ENCODE measurements at places on chromosomes 7 and 10.

DNA sequence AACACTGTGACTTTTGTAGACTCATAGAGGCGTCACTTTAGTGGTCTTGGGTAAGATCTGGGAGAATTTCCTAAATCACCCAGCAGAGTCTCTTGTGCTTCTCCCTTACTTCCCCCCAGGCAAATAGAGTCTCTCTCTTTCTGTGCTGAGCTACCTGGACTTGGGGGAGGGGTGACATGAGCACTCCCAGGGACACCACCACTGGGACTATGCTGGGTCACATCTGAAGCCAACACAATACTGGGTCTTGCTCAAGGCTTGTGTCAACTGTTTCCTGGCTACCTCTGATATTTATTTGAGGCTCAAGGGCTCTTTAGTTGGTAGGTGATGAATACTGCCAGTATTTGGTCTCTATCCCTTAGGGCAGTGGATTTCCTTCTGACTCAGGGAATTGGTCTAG lies 214.6 kb upstream of the TPK1 start:
- H3K4me1 ChIP-seq: no peaks in the 10 kb centered on the region
- H3K27ac ChIP-seq: no peak overlapping the region
- no peak overlapping the region for H3K4me3 ChIP-seq
- DNase-seq: no peak
- no peaks in the 10 kb centered on the region for H3K36me3 ChIP-seq
- H3K27me3 ChIP-seq: no peaks in the 10 kb centered on the region

- H3K4me3 ChIP-seq: no peak overlapping the region
- H3K4me1 ChIP-seq: no peaks in the 10 kb centered on the region
- H3K27ac ChIP-seq: no peak overlapping the region
Observed at GRCh38 chr7:53351681-53352080, 316.2 kb downstream of the POM121L12 start.

DNA sequence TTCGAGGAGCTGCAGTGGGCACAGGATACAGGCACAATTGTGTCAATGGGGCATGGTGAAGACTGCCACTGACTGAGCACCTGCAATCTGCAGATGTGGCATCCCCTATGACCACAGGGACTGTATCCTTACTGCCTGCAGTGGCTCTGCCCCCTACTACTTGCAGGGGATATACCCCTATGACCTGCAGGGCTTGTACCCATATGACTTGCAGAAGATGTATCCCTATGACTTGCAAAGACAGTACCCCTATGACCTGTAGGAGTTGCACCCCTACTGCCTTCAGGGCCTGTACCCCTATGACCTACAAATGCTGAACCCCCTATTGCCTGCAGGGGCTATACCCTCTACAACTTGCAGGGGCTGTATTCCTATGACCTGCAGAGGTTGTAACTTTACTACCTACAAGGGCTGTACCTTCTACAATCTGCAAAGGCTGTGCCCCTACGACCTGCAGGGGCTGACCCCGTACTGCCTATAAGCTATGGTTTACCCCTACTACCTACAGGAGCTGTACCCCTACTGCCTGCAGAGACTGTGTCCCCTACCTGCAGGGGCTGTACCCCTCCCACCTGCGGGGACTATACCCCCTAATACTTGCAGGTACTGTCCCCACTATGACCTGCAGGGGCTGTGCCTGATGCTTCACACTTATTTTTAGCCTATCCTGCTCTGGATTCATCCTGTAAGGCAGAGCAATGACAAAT lies 65.9 kb upstream of the ADAM12 start:
- H3K4me1 ChIP-seq: no peaks in the 10 kb centered on the region
- H3K36me3 ChIP-seq: no peaks in the 10 kb centered on the region
- H3K27me3 ChIP-seq: no peaks in the 10 kb centered on the region
- no peak overlapping the region for H3K4me3 ChIP-seq
- no peak overlapping the region for H3K27ac ChIP-seq
- DNase-seq: no peak

DNA sequence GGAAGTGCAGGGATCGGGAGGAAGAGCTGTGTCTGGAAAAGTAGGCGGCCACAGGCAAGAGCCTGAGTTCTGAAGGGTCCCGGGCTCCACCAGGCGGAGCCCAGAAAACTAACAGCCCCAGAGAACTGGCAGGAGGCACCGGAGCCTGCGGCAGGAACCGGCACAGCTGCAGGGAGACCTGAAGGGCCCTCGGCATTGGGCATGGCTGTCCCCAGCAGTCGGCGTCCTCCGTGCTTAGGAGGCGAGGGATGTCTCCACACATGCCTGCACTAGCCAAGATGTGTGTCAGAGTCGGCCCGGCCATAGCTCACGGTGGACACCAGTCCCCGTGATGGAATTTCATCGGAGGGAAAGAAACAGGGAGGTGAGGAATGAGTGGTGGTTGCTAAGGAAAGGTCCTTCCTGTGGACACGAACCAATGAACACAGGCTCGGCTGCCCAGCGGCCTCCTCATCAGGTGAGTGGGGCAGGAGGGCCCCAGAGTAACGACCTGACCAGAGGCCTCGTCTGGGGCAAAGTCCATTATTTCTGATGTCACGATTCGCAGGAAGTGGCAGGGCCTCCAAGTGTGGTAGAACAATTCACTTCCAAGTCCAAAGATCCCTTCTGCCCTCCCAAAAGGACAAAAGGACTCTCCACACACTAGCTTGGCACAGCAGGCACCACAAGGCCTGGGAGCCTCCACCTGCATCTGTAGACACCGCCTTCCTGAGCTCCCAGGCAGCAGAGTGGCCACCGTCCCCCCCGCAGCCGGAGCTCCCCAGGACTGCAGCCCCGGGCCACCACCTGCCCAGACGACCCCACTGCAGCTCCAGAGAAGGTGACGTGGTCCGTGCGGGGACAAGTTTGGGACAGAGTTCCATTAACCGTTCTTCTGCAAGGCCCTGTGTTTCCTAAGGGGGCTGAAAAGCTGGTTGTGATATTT lies 444.2 kb downstream of the PTPRN2 start:
- no peak overlapping the region for H3K4me3 ChIP-seq
- peaks cover 1% of the 10 kb centered on the region for H3K36me3 ChIP-seq
- no peaks in the 10 kb centered on the region for H3K4me1 ChIP-seq
- no peak overlapping the region for H3K27ac ChIP-seq
- DNase-seq: no peak
- no peaks in the 10 kb centered on the region for H3K27me3 ChIP-seq

- peak; percentile 3 for DNase-seq
- no peaks in the 10 kb centered on the region for H3K27me3 ChIP-seq
- H3K27ac ChIP-seq: no peak overlapping the region
- H3K4me1 ChIP-seq: no peaks in the 10 kb centered on the region
- no peaks in the 10 kb centered on the region for H3K36me3 ChIP-seq
Observed at GRCh38 chr7:68440866-68441265, 1157.4 kb upstream of the AUTS2 start.

DNA sequence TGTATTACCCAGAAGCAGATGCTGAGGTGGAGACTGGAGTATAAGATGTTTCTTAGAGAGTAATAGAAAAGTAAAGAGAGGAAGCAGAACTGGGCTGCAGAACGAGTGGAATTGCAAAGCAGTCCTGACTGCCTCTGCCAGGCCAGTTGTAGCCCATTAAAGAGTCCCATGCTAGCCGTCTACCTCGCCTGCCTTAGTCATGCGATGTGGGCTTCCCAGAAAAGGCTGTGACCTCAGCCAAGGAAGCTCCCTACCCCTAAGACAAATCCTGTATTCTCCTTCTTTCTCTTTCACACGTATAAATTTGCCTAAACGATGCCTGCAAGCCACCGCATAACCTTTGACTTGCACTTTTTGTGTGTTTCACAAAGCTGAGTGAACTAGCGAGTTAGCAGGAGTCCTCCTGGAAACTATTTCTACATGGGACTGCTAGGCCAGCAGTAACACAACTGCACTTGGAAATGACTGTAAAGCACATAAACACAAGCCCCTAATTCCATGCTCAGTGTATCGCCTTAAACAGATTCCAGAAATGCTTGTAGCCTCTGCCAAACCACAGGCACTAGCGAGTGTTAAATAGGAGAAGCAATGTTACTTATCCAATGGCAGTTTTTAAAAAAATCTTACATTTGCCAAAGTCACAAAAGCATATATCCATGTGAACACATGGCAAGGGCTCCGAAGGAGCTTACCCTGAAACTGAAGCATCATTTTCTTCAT lies 47.4 kb upstream of the GNAI1 start:
- no peaks in the 10 kb centered on the region for H3K36me3 ChIP-seq
- no peak for DNase-seq
- peaks cover 2% of the 10 kb centered on the region for H3K27me3 ChIP-seq
- H3K27ac ChIP-seq: no peak overlapping the region
- no peaks in the 10 kb centered on the region for H3K4me1 ChIP-seq

DNA sequence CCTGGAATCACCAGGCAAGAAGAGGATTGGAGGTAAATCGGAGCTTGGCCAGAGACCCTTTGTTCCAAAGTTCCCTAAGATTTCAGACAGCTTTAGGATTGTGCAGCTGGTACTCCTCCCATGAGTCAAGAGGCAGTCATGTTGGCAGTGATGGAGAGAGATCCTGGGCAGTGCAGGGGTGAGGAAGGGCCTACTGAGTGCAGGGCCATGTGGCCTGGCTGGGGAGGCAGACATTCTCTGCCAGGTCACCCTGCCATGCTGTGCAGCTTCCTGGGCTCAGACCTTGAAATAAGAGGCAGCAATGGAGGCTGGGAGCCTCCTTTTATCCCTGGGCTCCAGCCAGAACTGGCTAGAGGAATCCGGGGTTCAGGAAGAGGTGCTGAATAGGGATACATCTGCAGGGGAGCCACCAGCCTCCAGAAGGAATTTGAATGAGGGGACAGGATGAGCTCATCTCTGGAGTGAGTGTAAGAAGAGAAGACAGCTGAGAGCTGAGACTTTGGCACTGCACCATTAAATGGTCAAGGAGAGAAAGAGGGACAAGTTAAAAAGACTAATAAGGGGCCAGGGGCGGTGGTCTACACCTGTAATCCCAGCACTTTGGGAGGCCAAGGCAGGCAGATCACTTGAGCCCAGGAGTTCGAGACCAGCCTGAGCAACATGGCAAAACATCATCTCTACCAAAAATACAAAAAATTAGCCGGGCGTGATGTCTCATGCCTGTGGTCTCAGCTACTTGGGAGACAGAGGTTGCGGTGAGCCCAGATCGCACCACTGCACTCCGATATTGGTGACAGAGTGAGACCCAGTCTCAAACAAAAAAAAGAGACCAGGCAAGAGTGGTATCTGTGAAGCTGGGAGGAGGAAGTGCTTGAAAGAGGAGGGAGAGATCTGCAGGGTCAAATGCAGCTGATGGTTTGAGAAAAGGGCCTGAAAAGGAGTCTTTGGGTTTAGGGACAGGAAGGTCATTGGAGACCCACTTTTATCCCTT lies 12.0 kb downstream of the SFTPD start:
- no peak overlapping the region for H3K27ac ChIP-seq
- no peak for DNase-seq
- H3K4me3 ChIP-seq: no peak overlapping the region
- no peaks in the 10 kb centered on the region for H3K36me3 ChIP-seq
- peaks cover 9% of the 10 kb centered on the region for H3K27me3 ChIP-seq
- H3K4me1 ChIP-seq: peaks cover 1% of the 10 kb centered on the region

GRCh38 chr7:33743594-33743993 lies 161.7 kb upstream of the BMPER start:
- no peak for DNase-seq
- no peaks in the 10 kb centered on the region for H3K36me3 ChIP-seq
- no peak overlapping the region for H3K4me3 ChIP-seq
- H3K27ac ChIP-seq: no peak overlapping the region
- H3K4me1 ChIP-seq: no peaks in the 10 kb centered on the region

- H3K27me3 ChIP-seq: peaks cover 5% of the 10 kb centered on the region
- H3K4me3 ChIP-seq: no peak overlapping the region
- DNase-seq: no peak
Observed at GRCh38 chr10:122516734-122517133, 43.8 kb upstream of the DMBT1 start.

- no peaks in the 10 kb centered on the region for H3K4me1 ChIP-seq
- peaks cover 12% of the 10 kb centered on the region for H3K27me3 ChIP-seq
- no peak for DNase-seq
- H3K27ac ChIP-seq: no peak overlapping the region
Observed at GRCh38 chr7:1679326-1679965, 9.4 kb downstream of the ELFN1 start.

DNA sequence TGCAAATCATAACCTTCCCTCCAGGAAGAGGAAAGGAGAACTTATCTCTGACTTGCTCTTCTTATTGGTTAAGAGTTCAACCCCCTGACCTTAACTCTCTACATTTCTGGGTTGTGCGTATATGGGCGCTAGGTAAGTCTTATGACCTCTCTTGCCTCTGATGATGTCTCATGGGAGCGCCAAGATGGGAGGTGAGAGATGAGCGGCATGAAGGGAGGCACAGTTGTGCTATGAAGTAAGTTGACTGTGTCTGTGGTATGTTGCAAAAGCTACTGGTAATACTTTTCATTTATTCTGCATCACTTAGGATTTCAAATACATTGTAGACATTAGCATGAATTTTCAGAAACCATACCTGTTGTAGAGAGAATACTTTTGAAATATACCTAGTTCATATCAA lies 59.0 kb downstream of the EXOC6 start:
- peaks cover 4% of the 10 kb centered on the region for H3K4me1 ChIP-seq
- no peak overlapping the region for H3K27ac ChIP-seq
- H3K27me3 ChIP-seq: no peaks in the 10 kb centered on the region
- peaks cover 3% of the 10 kb centered on the region for H3K36me3 ChIP-seq
- no peak for DNase-seq
- H3K4me3 ChIP-seq: no peak overlapping the region

DNA sequence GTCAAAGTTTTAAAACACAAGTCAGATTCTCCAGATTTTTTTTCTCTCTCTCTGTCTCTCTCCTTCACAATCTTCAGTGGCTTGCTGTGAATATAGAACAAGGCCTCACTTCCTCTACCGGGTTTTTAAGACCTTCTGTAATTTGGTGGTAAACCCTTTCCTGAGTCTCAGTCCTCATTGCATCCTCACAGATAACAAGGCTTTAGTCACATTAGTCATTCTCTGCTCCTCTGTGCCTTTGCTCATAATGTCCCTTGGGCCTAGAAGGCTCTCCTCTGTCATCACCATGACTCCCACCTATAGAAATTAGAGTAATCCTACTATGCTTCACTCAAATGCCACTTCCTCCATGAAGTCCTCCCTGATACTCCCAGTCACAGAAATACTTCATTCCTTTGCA lies 172.7 kb upstream of the HPS1 start:
- H3K36me3 ChIP-seq: no peaks in the 10 kb centered on the region
- DNase-seq: no peak
- peaks cover 2% of the 10 kb centered on the region for H3K4me1 ChIP-seq
- H3K27ac ChIP-seq: no peak overlapping the region
- no peak overlapping the region for H3K4me3 ChIP-seq

GRCh38 chr7:151317936-151318335 lies 23.7 kb upstream of the NUB1 start:
- peaks cover 1% of the 10 kb centered on the region for H3K36me3 ChIP-seq
- no peak overlapping the region for H3K4me3 ChIP-seq
- peaks cover 3% of the 10 kb centered on the region for H3K4me1 ChIP-seq
- no peaks in the 10 kb centered on the region for H3K27me3 ChIP-seq
- no peak overlapping the region for H3K27ac ChIP-seq

DNA sequence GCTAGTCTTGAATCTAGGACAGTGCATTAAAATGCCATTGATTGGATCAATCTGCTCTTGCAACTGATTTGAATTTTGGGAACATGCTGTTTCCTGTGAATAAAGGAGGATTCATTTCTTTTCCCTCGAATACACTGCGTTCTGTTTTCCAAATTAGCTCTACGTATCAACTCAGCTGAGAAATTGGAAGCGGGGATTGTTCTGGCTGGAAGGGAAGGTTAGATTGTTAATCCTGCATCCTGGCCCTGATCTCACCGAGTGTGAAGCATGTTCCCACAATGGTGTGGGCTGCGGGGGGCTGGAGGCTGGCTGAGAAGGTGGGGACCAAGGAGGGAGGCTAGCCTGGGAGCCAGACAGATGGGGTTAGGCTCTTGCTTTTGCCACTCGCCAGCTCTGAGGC lies 17.6 kb downstream of the HTRA1 start:
- H3K27me3 ChIP-seq: peaks cover 21% of the 10 kb centered on the region
- no peak overlapping the region for H3K4me3 ChIP-seq
- no peaks in the 10 kb centered on the region for H3K4me1 ChIP-seq
- no peaks in the 10 kb centered on the region for H3K36me3 ChIP-seq

GRCh38 chr7:155752756-155753445 lies 59.4 kb downstream of the SHH start:
- H3K36me3 ChIP-seq: peaks cover 49% of the 10 kb centered on the region
- H3K27ac ChIP-seq: peak overlapping the region; percentile 69
- no peaks in the 10 kb centered on the region for H3K27me3 ChIP-seq
